AG20443 (cell line): ENCODE measurements at places on chromosomes 11 and 22.
A peak's percentile ranks its signal among the peaks of the same experiment; 100 is the strongest.

- DNase-seq, result no peak
Observed at GRCh38 chr11:11146830-11147229, 206.2 kb downstream of the CSNK2A3 start.

- DNase-seq, result no peak
Observed at GRCh38 chr22:50505776-50506610, 1.5 kb downstream of the LMF2 start.

DNA sequence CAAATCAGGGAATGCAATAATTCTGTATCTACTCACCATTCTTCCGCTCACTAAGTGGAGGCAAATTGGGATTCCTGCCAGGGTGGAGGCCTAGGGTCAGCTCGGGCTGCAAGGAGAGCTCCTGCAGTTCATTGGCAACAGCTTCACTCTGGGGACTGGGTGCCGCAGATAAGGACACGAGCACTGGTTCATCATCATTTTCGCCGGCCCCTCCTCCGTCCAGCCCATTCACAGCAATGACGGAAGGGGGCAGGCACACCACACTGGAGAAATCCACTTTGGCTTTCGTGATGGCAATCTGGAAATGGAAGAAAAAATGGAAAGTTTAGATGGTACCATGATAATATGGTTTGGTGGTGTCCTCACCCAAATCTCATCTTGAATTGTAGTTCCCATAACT lies 84.4 kb downstream of the MRTFA start:
- DNase-seq, result no peak

DNA sequence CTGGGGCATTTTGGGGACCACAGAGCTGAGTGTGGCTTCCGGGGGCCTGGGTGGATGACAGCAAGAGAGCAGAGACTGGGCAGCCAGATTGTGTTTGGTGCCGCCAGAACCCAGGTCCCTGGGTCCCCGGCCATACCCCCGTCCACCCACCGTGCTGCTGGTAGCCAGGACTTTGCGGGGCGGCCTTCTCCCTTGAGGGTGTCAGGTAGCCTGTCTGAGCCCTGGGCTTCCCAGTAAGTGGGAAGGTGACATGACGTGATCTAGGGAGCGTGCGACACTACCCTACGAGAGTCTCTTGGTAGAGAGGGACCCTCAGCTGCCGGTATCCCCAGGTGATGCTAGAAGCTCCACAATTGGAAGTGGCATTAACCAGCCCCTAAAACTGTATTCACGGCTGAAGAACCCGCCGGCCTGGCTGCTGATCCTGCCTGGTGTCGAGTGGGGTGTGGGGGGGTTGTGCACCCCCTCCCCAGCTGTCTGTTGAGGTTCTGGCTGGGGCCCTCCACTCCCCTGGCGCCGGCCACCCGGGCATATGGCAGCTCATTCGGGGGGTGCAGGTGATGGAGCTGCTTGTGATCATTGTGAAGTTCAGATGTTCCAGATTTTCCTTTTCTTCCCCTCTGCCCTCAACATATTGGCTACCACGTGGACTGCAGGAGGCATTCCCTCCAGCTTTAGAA lies 66.9 kb downstream of the MPPED1 start:
- no peak for DNase-seq

DNA sequence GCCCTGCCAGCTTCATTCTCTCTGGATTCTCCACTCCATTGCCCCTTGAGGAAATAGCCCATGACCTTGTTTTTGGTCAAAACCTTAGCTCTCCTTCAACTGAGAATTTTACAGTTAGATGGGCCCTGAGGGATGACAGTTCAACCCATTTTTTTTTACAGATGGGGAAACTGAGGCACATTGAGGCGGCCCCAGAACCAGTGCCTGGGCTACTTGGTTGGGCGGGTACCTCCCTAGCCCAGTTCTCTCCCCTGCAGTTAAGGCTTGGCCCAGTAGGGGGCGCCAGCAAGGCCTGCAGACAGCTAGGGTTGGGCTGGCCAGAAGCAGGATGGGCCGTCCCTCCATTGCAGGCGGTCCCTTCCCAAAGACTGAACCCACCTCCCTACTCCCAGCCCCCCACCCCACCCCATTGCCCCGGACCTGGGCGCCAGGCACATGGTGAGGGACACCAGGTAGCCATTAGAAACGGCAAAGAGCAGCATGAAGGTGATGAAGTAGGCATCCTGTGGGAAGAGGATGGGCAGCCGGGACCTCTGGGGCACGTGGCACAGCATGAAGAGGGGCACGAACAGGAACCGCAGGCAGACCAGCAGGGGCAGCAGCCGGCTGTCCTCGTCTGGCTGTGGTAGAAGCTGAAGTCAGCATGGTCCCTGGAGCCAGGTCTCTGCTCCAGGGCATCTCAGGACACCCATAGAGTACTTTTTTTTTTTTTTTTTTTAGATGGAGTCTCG lies 7.6 kb downstream of the SLC29A2 start:
- DNase-seq, result peak; percentile 66

GRCh38 chr11:44270403-44271273 lies 39.3 kb downstream of the ALX4 start:
- DNase-seq, result peak; percentile 65

- DNase-seq, result peak; percentile 22
Observed at GRCh38 chr11:80165744-80166143, 724.9 kb upstream of the TENM4 start.

GRCh38 chr11:19714387-19715363 lies 2.0 kb downstream of the NAV2 start:
- DNase-seq, result peak; percentile 43

GRCh38 chr11:10625982-10626311 lies 57.5 kb upstream of the LYVE1 start:
- DNase-seq, result no peak

DNA sequence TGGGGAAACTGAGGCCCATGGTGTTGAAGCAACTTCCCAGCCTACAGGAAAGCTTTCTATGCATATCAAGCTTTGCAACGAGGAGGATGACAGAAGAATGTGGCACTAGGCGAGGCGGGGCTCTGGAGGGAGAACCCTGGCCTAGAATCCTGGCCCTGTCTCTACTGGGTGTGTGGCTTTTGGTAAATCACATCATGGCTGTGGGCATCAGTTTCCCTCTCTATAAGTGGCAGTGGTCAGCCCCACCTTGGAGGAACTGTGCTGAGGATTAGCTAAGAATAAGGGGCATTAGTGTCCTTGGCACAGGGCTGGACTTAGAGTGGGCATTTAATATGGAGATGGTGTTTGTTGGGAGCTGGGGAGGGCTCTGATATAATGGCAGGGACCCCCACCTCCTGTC lies 122.6 kb upstream of the CRYBB3 start:
- DNase-seq, result no peak

DNA sequence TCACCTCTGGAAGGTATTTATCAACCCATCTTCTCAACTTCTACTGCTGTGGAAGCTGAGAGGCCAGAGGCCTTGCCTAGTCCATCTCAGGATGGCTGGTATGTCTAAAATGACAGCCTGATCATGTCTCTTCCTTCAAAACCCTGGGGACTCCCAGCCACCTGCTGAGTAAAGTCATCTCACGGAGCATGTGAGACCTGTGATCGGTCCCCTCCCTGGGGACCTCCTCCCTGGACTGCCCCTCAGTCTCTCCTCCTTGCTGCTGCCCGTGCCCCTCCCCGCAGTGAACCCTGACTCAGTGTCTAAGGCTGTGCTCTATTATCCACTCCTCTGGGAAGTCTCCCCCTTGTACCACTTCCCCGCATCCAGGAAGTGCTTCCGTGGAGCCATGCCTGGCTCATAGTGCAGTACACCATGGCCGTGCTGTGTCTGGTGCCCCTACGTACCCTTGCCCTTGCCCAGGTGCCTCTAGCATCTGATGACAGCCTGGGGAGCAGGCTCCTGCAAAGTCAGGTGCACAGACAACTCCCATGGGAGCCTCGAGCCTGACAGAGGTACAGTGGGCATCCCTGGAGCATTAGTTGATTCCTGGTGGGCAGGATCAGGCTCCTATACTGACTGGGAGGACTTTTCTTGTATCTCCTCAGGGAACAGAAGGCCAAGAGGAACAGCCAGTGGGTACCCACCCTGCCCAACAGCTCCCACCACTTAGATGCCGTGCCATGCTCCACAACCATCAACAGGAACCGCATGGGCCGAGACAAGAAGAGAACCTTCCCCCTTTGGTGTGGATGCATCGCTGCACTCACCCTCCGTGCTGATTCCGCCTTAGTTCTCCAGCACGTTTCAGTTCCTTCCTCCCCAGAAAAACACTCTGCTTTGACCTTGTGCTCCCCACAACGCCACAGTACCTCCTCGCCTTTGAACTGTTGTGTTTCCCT lies 13.8 kb downstream of the SMARCB1 start:
- no peak for DNase-seq

DNA sequence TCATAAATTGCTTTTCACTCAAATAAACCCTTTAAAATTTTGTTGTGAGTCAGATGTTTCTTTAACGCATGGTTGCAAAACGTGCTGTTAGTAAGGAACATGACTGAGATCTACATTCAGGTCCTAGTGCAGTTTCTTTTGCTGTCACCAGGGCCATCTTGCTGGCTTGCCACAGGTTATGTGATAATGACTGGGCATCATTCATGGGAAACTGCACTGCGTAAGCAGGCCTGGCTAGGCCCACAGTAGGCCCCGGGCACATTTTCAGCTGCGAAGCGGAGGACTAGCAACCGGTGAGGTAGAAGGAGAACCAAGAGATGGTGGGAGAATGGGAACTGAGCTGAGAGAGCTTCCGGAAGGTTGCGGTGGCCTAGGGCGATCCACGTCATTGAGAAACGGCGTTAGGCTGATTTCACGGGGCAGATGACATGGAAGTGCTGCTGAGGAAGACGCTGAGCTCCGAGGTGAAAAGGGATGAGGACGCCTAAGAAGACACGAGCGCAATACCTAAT lies 3.2 kb upstream of the KLHDC7B start:
- peak; percentile 13 for DNase-seq

DNA sequence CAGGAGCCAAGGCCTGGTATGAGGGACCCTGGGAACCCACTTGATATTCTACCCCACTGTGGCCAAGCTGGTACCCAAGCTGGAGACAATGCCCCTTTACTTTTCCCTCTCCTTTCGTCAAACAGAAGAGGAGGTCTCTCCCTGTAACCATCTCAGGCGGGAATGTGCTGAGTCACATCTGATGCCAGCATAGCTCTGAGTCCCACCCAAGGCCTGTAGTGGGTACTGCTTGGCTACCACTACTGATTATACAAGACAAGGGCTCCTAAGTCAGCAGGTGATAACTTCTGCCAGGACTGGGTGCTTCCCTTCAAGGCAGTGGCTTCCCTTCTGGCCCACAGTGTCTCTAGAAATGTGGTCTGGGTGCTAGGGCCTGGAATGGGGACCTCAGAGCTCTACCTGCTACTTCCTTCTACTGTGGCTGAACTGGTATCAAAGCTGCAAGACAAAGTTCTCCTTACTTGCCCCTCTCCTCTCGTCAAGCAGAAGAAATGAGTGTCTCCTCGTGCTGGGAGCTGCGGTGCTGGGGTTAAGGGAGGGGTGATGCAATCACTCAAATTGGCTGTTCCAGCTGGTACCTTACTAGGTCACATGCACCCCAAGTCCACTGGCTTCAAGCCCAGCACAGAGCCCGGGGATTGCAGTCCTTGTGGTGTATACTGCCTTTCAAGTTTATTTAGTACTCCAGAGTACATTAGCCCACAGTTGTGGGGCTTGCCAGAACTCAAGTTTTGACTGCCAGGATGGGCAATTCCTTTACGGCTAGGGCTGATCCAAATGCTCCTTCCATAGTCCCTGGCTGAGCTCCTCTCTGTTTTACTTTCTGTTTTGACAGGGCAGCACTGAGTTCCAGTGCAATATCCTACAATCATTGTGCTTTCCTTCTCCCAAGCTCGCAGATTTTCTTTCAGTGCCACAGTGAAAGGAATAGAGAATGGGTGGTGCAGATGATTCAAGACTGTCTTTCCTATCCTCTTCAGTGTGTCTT lies 419.7 kb upstream of the CNTN5 start:
- no peak for DNase-seq

DNA sequence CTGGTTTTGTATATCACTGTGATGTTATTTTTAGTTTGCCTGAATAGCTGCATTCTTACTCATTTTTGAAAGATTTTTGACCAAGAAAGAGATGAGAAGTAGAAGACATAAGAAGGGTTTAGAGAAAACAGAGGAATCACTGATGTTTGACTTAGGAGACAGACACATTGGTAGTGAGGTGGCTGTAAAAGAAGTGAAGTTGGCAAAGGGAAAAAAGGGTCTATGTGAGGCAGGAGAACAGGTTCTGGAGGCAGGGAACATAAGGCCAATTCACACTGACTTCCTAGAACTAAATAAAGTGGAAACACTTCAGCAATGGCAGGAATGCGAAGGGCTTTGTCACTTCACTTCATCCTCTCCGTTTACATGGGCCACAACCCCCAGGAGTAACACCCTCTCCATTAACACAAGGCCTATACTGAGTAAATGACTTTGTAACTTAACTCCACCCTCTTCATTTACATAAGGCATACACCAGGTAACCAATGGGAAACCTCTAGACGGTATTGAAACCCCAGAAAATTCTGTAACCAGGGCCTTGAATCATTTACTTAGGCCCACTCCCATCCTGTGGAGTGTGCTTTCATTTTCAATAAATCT lies 36.5 kb downstream of the CTSC start:
- no peak for DNase-seq

DNA sequence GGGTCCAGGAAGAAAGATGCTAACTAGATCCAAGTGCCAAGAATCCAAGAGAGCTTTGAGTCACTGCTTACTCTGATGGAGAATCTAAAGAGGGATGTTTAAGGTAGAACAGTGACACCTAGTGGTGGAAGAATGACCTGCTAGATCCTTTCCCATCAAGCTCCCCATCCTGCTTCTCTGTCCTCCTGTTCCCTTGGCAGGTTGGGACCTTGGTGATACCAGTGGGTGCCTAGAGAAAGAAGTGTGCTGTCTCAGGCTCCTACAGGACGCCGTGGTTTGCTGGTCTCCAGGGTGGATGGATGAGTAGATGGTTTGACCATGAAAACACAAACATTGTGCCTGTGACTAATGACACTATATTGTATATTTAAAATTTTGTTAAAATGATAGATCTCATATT lies 383.7 kb downstream of the TMEM135 start:
- DNase-seq, result peak; percentile 79

- DNase-seq, result peak; percentile 55
Observed at GRCh38 chr22:38097557-38098409, 12.7 kb downstream of the BAIAP2L2 start.

- DNase-seq, result peak; percentile 47
Observed at GRCh38 chr11:110086892-110087309, 6.3 kb upstream of the ZC3H12C start.

GRCh38 chr11:75474878-75475766 lies 42.1 kb upstream of the KLHL35 start:
- DNase-seq, result peak; percentile 67

DNA sequence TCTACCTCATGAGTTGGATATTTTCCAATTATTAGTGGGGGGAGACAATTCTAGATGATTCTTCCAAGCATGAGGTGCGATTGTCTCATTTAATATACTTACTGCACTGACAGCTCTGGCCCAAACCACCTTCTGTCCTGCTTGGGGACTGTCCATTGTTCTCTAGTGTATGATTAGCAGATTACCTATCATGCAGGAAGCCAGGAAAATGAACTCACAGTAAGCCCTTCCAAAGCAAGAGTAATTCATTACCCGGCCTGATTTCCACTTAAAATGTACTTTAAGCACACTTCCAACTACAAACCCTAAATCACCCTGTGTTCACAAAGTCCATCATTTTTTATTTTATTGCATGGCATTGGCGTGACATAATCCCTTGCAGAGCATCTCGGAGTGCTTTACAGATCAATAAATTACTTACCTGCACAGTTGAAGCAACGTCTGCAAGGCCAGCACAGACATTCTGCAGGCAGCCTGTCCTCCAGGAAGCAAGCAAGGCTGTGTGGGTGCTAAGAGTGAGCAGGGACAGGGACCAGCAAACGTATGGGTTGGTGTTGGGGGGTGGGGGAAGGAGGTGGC lies 838.2 kb downstream of the NTM start:
- no peak for DNase-seq
